Esophagus squamous epithelium (tissue), 5 donors: ENCODE measurements at places on chromosomes 5 and 9.

DNA sequence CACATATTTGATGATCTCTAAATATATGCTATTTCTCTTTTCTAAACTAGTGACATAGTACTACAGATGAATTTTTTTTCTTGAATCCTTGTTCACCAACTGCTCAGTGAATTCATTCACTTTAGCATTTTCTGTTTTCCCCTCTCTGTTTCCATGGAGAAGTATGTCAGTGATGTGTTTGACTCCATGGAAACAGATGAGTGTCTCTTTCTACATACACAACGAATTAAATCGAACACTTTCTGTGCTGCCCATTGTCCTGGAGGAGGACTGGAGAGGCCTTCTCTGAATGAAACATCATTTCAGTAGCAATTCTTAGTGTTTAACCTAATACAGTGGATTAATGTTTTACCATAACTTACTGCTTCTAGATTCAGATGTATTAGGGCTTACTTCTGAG lies 9.5 kb downstream of the INVS start:
- H3K4me3 ChIP-seq = no peak overlapping the region
- DNase-seq = no peak
- H3K4me1 ChIP-seq = peaks cover 12% of the 10 kb centered on the region
- H3K27ac ChIP-seq = no peak overlapping the region
- H3K27me3 ChIP-seq = no peaks in the 10 kb centered on the region

- no peaks in the 10 kb centered on the region for H3K27me3 ChIP-seq
- no peak overlapping the region for H3K4me3 ChIP-seq
- no peak for DNase-seq
- H3K27ac ChIP-seq = no peak overlapping the region
- no peaks in the 10 kb centered on the region for H3K36me3 ChIP-seq
Measured at GRCh38 chr9:123121457-123121856, 88.0 kb downstream of the GPR21 start.

GRCh38 chr9:138059196-138059595 lies 181.6 kb downstream of the CACNA1B start:
- no peak overlapping the region for H3K4me3 ChIP-seq
- DNase-seq = no peak
- H3K36me3 ChIP-seq = no peaks in the 10 kb centered on the region
- no peak overlapping the region for H3K27ac ChIP-seq
- H3K4me1 ChIP-seq = no peaks in the 10 kb centered on the region

GRCh38 chr5:75993183-75993582 lies 90.0 kb upstream of the SV2C start:
- H3K27me3 ChIP-seq = no peaks in the 10 kb centered on the region
- H3K27ac ChIP-seq = no peak overlapping the region
- no peaks in the 10 kb centered on the region for H3K4me1 ChIP-seq
- DNase-seq = no peak
- no peaks in the 10 kb centered on the region for H3K36me3 ChIP-seq

- H3K27ac ChIP-seq = no peak overlapping the region
- H3K27me3 ChIP-seq = no peaks in the 10 kb centered on the region
- H3K4me1 ChIP-seq = no peaks in the 10 kb centered on the region
- H3K36me3 ChIP-seq = no peaks in the 10 kb centered on the region
- H3K4me3 ChIP-seq = no peak overlapping the region
- no peak for DNase-seq
Measured at GRCh38 chr9:104238668-104239067, 144.6 kb downstream of the SMC2 start.
